ENCODE measurements at places on chromosomes 4 and X.

GRCh38 chrX:1440506-1440905 lies 12.2 kb downstream of the ASMTL start:
- no peak for DNase-seq

DNA sequence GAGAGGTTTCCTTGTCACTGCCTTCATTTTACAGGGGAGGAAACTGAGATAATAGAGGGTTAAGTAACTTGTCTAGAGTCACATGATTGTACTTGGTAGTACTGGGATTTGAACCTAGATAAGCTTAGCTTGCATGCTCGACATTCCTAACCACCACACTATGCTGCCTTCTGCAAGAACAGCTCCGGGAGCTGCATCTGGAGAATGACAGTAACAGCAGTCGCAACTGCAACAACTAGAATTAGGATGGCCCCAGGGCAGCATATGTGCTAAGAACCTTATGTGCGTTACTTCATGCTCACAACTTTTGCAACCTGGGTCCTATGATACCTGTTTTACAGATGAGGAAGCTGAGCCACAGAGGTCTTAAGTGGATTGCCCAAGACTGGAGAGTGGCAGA lies 89.5 kb upstream of the LCORL start:
- DNase-seq = no peak

DNA sequence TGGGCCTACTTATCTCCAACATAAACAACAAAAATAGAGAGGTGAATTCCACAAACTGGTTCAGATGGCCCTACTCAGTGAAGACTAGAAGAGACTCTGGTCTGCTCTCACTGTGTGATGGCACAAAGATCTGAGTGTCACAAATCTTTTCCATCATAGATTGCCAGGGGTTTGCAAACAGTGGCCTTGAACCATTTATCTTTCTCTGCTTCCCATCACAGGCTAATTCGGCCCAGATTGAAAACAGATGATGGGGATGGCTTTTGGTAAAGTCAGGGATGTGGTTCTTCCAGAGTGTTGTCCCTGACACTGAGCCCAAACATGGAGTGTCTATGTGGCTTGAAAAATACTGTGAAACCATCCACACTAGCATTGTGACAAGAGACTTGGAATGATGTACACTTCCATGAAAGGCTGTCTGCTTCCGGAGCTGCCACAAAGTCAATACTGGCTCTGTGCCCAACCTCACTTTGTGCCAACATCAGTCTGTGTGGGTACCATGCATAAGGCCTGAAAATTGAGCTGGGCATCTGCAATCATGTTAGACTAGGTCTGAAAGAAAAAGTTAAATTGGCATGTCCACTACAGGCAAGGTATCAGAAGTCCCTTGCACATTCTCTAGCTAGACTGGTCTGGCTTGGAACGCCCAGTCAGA lies 25.2 kb upstream of the PLAC1 start:
- DNase-seq = no peak

- no peak for DNase-seq
Measured at GRCh38 chr4:37157476-37158167, 86.9 kb upstream of the NWD2 start.

GRCh38 chr4:87030755-87031441 lies 96.1 kb downstream of the AFF1 start:
- no peak for DNase-seq

DNA sequence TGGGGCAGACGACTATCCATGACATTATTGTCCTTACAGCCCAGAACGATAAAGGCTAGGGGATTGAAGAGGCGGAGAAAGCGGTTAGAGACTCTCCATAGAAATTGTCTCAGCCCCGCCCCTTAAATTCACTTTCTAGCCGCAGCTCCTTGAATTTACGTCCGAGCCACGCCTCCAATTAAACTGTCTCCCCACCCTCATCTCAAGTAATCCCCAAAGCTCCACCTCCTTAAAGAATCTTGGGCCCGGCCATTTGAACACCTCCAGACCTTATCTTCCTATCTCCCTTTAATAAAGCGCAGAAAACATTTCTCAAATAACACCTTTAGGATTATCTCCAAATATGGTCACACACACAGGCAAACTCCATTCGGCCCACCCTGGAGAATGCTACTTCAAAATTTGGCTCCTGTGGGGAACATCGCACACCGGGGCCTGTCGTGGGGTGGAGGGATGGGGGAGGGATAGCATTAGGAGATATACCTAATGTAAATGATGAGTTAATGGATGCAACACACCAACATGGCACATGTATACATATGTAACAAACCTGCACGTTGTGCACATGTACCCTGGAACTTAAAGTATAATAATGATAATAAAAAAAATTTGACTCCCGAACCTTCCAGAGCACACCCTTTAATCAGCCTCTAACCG lies 7.2 kb upstream of the MAGIX start:
- no peak for DNase-seq

DNA sequence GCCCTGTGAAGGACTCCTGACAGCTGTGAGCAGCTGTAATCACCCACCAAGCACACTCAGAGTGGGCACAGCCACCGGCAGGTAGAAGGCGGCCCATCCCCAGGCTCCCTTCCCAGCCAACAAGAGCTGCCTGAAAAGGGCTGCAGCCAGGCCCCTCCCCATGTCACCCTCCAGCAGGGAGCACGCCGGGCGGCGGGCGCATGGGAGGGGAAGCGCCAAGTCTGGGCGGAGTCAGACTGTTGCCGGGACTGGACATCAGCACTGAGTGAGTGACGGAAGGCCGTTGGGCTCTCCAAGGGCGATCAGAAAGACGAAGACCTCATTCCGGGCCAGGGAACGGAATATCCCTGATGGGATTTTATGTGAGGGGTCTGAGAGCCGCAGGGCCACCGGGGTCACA lies 82.1 kb downstream of the PPP2R2C start:
- no peak for DNase-seq

DNA sequence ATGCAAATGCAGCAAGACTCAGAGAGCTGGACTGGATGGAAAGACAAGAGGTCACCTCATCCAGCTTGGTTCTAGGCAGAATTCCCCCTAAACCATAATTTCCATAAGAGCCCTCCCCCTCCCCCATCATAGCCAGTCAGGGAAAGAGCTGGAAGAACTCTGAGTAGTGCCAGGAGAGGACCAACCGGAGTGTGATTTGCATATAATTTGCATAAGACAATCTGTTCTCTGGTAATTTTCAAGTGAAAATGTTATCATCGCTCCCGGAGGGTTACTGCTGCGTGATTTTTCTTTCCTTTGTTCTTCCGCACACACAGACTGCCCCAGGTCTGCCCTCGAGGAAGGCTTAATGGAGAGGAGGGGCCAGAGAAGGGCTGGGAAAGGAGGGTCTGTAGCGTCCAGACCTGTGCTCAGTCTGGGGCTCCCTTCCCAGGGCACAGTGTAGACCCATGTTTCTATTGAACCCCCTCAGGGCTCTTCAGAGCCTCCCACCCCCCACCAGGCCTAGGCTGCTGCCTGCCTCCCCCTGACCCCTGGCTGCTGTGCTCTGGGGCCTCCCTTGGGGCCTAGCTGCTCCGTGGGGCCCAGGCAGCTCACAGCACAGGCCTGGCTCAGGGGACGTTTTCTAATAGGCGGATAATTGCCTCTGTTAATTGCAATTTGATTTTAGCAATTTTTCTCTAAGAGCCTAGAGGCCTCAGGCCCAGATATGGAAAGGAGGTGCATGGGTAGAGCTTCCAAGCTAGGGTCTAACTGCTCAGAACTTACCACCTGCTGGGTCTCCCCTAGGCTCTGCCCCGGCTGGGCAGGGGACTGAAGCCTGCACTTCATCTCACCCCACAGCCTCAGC lies 90.4 kb upstream of the PJA1 start:
- no peak for DNase-seq

- DNase-seq = no peak
Measured at GRCh38 chrX:18654875-18655836, 16.8 kb downstream of the RS1 start.

DNA sequence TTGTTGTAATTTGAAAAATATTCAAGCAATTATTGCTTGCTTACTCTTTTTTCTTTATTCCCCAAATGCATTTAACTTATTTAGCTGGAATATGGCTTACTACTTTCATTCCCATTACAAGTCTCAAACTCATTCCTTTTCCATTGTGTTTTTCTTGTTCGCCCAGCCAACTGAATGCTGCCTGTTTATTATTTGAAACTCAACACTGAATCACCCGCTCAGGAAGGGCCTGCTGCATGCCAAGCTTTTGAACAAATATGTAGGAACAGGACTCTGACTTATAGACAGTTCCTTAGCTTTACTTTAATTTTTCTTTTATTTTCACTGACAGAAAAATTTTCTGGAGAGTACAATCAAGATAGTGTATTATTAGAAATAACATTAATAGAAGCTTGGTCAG lies 12.9 kb downstream of the PCDH18 start:
- no peak for DNase-seq

DNA sequence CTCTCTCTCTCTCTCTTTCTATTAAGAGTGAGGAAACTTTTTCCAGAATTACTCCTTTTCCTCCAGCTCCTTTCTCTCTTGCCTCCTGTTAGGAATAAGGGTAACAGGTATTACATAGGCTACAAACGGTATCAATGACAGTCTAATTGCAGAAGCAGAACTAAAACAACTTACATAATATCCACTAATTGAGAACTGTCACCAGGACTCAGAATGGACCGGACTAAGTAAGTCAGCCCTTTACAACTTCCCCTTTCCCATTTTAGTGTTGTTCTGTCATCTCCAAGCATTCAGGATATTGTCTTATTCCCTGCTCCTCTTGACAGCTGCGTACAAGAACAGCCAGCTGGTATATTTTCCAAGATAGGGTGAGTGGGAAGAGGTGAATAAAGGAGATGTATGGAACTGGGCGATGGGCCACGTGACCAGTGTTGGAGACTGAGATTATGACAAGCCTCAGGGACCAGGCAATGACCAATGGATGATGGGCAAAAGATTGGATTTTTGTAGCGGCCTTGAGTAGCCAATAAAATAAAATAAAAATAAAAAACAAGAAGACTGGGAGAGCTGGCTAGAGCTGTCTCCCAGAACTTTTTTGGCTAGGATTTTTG lies 2.3 kb upstream of the FNIP2 start:
- no peak for DNase-seq

GRCh38 chr4:67684839-67685531 lies 16.0 kb downstream of the UBA6 start:
- no peak for DNase-seq

DNA sequence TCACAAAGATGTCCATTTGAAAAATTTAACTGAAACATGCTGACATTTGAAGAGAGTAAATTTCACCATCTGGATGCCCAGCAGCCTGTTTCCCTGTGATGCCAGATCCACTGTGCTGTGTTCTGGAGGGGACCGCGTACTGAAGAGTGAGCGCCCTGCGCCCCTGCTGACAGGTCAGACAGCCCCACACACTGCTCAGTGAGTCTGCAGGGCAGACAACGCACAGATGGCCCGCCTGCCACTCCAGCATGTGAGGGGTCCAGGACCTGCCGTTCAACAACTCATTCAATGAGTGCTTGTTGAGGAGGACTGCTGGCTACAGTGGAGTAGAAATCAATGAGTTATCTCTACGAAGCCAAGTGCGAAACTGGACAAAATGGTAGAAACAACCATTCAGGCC lies 49.2 kb downstream of the FGFRL1 start:
- DNase-seq = no peak

DNA sequence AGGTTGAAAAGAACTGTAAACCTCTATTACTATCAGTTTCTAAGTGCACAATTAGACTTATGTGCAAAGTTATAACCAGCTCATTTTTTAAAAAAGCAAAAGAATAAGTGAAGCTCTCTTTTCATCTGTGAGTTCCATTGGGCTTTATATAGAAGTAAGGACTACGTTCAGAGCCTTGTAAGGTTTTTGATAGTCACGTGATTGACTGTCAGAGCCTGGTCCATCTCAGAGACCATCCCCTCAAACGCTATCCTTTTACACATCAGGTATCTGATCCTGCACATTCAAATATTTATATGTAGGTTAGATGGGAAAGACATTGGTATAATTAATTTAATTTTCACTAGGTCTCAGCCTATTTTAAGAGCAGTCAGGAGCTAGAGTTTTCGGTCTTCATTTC lies 279.3 kb downstream of the INPP4B start:
- DNase-seq = no peak

GRCh38 chr4:70768301-70768948 lies 46.7 kb downstream of the RUFY3 start:
- no peak for DNase-seq

GRCh38 chr4:17324386-17324830 lies 187.5 kb downstream of the QDPR start:
- peak; percentile 6 for DNase-seq

GRCh38 chrX:30906726-30907125 lies 17.7 kb upstream of the TAB3 start:
- DNase-seq = no peak

GRCh38 chr4:181376058-181376457 lies 867.1 kb upstream of the TENM3 start:
- no peak for DNase-seq

DNA sequence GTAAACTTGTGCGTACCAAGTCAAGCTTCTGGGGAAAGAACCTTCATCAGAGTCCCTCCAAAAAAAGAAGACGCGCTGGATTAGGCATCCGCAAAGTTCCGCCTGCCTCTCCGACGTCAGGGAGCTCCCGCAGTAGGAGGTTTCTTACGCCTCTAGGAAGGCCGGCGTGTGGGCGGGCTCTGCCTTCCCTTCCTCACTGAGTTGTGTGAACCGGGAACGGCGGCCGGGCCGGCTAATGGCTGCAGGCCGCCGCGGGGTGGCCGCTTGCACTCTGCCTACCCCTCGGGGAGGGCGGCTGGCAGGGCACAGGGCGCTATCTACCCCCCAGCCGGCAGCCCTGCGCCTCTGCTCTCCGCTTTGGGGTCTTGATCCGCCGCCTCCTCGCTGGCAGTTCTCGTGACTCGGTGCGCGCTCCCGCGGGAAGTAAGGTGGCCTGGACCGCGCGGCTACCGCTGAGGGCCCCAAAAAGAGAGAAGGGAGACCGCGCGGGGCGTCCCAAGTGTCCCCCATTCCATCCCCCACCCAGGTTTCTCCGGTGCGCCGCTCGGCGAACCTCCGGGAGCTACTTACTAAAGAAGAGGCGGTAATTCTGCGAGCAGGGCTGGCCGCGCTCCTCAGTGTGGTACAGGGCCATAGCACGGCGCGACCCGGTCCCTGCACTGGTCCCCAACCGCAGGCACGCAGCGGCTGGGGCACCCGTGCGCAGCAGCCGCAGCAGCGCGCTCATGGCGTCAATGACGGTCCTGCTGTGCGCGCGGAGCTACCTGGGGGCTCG lies at the start of gene PPA2:
Gene PPA2, minus strand, starts transcription at position 739 of the 775 bp plus-strand sequence. Its CDS starts 12 bp downstream, at position 727.
- peak; percentile 64 for DNase-seq

DNA sequence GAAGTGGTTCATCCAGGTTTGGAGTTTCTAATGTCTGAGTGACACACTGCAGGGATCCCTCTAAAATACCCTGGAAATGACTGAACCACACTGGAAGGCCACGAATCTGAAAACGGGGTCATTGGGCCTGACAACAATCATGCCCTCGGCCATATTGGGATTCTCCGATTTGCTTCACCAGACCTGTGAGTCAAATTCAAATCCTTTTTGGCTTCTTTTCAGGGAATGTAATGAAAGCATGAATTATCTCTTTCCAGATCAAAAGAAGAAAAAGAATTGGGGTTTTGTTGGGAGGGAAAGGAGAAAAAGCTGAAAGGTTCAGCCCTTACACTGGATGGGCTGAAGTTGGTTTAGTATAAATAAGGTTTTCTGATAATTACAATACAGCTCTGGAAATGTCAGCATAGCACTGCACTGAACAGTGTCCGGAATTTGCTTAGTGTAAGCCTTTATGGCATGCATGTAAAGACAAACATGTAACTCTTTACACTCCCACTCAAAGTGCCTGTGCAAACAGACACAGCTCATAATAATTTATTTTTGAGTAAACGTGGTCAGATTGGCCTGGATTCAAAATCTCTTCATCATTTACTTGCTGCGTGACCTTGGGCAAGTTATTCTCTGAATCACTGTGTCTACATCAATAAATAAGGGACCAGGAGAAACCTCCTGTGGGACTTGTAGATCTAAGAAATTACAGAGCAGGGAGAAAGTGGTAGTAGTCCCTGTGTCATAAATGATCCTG lies 21.4 kb downstream of the CT47C1 start:
- no peak for DNase-seq

All from stimulated activated CD8-positive, alpha-beta memory T cell treated with anti-CD3 and anti-CD28 coated beads, Interleukin-2, amount 100 ng/mL, for 1 hour (primary cell).